NCI-H460 (cell line): ENCODE measurements at places on chromosomes 1 and 21. TPM values are rescaled to one million over a fixed set of nuclear protein-coding genes. Genes with fewer than 3 reads are reported as not detected.
A peak's percentile ranks its signal among the peaks of the same experiment; 100 is the strongest.

GRCh38 chr21:40466893-40467483 lies 380.0 kb downstream of the DSCAM start:
- peak; percentile 22 for DNase-seq

- DNase-seq = no peak
Observed at GRCh38 chr1:228104526-228105269, 1.6 kb upstream of the C1orf35 start.

- no peak for DNase-seq
Observed at GRCh38 chr1:28364888-28365287, 4.7 kb upstream of the PHACTR4 start.

Gene SRM
- total RNA-seq = 40.3 and 49.8 TPM in 2 replicates
